ENCODE measurements at places on chromosomes 7 and 10.
A peak's percentile ranks its signal among the peaks of the same experiment; 100 is the strongest.

DNA sequence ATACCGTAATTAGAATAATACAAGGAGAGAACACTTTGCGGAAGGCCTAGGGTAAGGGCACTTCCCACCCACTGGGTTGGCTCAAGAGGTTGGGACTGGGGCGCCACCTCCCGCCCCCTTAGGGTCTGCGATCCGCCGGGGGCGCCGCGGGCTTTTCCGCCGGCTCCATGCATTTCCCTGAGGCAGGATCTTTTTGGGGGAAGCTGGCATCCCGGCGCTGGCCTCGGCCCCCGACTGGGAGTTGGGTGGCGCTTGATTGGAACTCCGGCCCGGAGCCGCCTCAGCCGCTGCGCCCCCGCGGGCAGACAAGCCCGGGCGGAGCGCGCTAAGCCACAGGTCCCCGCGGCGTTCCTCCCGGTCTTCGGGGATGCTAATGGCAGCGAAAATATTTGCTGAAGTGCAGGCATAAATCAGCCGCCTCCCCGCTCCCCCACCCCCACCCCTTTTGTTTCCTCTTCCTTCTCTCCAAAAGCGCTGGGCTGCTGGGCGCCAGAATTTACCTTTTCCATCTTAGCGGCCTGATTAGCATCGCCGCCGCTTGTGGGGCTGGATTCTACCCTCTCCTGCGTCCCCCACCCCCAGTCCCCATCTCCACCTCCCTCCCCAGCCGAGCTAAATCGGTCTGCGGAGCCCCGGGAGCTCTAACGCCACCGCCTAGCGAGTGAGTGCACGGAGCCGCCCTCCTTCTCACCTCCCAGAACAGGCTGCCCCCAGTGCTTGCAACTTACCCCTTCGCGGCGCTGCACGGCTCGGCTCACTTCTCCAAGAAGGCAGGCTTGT, 5.1 kb downstream of the UNC5B start:
- no peak for DNase-seq

DNA sequence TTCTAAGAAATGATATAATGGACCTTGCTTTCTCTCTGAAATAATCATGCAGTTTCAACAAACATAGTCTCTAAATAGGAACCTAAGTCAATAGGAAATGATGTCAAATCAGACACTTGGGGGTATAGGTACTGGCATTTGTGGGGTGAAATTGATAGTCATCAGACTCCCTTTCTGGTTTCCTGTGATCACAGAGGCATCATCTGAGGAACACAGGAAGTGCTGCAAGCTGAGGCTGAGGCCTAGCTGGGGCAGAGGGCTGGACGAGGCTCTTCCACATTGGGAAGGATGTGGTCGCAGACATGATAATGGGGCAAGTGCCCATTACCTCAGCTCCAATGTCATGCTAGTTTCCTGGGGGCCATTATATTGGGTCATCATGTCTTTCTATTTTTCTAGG, 33.5 kb upstream of the TARP start:
- DNase-seq, result no peak

- DNase-seq, result peak; percentile 63
These were observed 73.6 kb downstream of the AHCYL2 start for GRCh38 chr7:129298268-129298893.

- DNase-seq, result peak; percentile 64
These were observed 194.8 kb upstream of the PTN start for GRCh38 chr7:137538361-137538762.

DNA sequence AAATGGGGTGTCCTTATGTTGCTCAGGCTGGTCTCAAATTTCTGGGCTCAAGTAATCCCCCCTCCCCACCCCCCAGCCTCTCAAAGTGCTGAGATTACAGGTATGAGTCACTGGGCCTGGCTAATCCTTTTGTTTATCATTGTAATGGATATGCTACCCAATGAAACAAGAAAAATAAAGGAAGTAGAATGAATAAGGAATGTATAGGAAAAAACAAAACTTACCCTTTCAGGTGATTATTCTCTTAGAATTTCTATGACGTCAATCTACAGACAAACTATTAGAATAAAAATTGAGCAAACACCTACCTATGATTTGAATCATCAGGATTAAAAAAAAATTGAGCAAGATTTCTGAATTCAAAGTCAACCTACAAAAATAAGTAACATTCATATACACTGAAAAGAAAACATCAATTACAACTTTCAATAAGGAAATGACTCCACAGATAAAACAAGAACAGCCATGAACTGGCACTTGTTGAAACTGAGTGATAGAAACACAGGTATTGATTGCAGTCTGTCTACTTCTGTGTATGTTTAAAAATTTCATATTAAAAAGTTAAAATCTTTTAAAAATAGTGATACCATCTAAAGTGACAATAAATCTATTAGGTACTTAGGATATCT, 12.2 kb downstream of the ADAM12 start:
- DNase-seq, result no peak

GRCh38 chr7:586494-586893, 66.8 kb upstream of the PDGFA start:
- no peak for DNase-seq
